Erythroblast (primary cell): ENCODE measurements at places on chromosomes 4 and X.

DNA sequence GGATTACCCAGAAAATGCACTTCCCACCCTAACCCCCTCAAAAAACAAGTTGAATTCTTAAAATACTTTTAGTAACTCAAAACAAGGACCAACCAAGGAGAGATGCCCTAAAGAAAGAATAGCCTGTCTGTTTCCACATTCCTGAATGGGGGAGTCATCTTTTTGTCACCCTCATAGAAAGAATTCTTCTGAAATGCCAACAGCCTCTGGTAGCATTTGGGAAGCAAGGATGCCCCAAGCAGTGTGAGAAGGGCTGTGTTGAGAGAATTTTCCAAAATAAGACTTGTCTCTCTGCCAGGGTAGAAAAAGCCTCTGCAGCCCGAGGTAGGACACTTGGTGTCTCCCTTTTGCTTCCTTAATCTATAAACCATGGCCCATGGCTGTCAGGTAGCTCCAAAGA is 173.1 kb upstream of the VCX3A start:
- no peak for DNase-seq

GRCh38 chrX:77814210-77814609 is 28.2 kb upstream of the ATRX start:
- no peak for DNase-seq

DNA sequence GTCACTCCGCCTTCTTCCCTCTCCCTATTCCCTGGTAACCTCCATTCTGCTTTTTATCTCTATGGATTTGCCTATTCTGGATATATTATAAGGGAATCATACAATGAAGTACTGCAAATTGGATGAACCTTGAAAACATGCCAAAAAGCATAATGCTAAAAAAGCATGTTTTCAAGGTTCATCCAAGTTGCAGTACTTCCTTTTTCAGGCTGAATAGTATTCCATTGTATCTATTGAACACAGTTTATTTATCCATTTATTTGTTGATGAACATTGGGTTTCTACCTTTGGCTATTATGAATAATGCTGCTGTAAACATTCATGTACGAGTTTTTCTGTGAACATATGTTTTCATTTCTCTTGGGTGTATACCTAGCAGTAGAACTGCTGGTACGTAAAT is 9.2 kb downstream of the SAP30 start:
- DNase-seq: no peak

DNA sequence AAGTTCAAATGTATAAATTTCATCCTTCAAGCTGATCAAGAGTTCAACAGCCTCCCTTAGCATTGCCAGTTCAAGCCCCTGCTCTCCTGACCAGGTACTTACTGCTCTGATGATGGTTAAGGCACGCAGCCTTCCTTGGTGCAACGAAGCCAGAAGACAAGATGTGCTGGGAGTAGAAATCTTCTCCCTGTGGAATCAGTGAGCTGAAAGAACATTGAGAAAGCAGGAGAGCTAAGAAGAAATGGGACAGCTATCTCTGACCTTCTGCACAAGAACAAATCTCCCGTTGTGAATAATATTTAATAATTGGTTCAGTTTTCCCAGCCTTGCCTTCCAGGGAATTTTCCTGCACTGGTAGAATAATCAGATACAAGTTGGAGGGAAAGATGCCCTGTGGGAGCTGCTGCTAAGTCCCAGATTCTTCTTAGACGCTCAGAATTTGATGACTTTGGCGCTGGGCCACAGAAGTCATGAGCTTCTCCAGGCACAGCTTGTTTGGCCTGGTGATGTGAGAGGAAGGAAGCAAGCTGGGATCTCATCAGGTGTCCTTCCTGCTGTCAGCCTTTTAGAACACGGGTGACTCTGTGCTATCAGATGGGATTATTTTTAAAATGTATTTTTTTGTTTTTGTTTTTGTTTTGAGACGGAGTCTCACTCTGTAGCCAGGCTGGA is 77.8 kb downstream of the CD38 start:
- DNase-seq: no peak

DNA sequence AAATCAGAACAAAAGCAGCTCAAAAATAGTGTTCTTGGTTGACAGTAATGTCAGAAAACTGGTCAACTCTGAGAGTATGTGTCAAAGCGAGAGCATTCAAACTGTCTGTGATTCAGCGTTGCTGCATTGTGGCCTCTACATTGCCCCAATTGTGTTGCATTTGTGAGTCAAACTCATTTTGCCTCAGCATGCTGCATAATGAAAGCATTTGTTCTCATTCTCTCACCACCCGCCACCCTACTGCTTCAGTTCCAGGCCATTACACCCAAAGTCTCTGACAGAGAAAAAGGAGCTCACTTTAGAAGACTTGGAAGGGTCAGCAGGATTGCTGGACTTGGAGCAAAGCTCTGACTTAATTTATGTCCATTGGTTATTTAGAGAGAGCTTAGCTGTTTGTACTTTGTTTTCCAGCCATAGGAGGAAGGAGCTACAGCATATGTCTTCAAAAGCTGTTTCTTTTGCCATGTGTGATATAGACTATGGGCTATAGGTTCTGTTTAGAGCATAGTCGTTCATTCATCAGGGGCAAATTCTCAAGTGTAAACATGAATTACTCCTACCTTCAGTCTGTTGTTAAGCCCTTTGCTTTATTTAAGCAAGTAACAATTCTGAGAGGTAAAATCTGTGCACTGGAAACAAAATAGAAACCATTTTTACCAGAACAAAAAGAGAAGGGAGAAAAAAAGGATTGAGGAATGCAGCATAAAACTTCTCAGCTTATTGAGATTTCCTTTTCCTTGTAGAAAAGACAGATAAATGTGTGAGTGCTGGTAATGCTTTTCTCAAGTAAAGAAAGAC is 153.4 kb upstream of the ANK2 start:
- DNase-seq: no peak

GRCh38 chrX:148723551-148723950 is 223.1 kb downstream of the AFF2 start:
- DNase-seq: no peak

GRCh38 chr4:56733352-56733751 is 52.3 kb upstream of the HOPX start:
- DNase-seq: no peak
